Cortex of kidney (tissue), 1 donor: ENCODE measurements at places on chromosomes 3 and 15.

- no peak for DNase-seq
These were observed at the start of gene HYAL1 for GRCh38 chr3:50303013-50303815. TSS of gene HYAL1 (minus strand) at chr3:50303574. CDS start at chr3:50302956, 618 bp downstream.

- no peak for DNase-seq
These were observed 1034.6 kb downstream of the DIPK2A start for GRCh38 chr3:145006271-145006670.

DNA sequence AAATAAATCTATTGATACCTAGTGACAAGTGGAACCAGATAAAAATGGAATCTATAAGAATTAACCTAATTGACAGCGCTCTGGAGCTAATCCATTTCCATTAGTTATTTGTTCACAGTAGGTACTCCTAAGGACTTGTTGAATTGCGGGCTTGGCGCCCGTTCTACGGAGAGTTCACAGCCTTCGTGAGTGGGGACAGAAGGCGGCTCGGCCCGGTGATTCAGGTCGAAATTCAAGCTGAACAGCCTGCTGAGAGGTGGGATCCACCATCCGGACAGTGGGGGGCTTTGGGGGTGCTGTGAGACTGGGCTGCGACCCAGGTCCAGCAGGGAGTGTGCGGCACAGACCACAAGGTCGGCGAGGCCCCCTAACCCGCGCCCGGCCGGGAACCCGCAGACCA is 779 bp upstream of the CTNNB1 start:
- no peak for DNase-seq

GRCh38 chr15:70647396-70647795 is 116.0 kb downstream of the UACA start:
- DNase-seq = no peak

GRCh38 chr15:48904758-48905157 is 26.8 kb downstream of the EID1 start:
- DNase-seq = no peak
